ENCODE measurements at places on chromosomes 4 and X.

DNA sequence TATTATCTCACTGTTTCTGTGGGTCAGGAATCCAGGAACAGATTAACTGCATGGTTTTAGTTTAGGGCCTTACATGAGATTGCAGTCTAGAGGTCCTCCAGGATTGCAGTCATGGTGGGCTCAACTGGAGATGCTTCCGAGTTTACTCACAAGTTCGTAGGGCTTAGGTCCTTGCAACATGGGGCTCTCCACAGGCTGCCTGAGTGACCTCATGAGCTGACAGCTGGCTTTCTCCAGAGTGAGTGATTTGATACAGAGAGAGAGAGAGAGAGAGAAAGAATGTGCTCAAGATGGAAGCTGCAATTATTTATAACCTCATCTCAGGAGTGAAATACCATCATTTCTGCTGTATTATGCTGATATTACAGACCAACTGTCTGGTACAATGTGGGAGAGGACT, 168.9 kb downstream of the GPAT3 start:
- DNase-seq, result no peak

DNA sequence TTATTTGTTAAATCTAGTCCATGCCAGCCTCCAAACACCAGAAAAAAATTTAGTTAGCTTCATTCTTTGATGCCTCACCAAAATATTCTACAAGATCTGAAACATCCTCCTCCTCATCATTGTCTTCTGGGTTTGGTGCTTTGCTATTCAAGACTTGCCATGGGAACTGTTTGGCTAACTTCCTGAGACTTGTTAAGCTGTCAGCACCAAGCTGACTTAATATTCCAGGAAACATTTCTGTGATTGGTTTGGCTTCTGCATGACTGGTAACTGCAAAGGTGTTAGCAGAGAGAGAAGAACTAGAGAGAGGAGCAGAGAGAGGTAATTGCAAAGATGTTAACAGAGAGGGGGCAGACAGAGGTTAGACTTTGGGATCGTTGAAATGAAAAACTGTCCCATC, 101.3 kb downstream of the PALLD start:
- DNase-seq, result no peak

DNA sequence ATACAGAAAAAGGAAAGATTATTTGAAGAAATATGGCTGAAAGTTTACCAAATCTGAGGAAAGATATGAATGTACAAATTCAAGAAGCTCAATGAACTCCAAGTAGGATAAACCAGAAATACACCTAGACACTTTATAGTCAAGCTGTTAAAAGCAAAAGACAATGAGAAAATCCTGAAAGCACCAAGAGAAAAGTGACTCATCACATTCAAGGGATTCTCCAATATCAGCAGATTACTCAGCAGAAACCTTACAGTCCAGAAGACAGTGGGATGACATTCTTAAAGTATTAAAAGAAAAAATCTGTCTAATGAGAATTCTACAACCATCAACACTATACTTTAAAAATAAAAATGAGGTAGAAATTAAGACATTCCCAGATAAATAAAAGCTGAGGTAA, 223.8 kb upstream of the ZCCHC13 start:
- no peak for DNase-seq

DNA sequence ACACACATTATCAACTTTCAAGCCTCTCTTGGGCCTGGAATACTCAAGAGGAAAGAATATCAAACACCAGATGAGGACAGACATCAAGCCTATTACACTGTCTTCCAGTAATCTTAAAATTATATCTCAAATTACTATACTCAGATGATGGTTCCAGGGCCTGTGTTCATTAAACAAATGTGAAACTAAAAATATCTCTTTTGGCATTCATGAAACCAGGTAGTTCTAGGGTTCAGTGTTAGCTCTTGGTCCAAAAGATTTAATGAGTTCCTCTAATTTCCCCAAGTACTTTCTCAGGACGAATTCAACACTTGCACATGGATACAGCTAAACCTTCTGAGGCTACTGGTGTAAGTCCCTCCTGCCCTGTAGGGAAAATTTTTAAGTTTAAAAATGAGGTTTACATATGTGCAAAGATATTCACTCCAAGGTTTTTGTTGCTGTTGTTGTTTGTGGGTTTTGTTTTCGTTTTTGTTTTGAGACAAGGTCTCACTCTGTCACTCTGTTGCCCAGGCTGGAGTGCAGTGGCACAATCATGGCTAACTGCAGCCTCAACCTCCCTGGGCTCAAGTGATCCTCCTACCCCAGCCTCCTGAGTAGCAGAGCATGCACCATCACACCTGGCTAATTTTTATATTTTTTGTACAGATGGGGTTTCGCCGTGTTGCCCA, 79.4 kb downstream of the USP46 start:
- no peak for DNase-seq

DNA sequence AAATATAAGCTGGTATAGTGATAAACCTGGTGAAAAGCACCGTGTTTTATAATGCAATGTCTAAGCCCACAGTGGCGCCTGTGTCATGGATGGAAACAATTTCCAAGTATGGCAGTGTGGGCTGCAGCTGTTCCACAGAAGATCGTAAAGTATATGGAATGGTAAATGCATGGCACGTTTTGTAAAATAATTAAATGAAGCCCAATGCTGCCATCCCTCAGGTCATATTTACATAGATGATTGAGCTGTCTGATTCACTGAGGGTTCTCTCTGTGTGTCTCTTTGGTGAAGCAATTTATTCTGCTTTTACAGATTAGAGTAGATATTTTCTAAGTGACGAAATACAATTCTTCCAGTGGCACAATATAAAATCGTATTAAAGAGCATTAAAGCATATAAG, 164.8 kb downstream of the ASMT start:
- DNase-seq, result no peak

GRCh38 chr4:177728361-177729152, 286.3 kb upstream of the AGA start:
- DNase-seq, result no peak

DNA sequence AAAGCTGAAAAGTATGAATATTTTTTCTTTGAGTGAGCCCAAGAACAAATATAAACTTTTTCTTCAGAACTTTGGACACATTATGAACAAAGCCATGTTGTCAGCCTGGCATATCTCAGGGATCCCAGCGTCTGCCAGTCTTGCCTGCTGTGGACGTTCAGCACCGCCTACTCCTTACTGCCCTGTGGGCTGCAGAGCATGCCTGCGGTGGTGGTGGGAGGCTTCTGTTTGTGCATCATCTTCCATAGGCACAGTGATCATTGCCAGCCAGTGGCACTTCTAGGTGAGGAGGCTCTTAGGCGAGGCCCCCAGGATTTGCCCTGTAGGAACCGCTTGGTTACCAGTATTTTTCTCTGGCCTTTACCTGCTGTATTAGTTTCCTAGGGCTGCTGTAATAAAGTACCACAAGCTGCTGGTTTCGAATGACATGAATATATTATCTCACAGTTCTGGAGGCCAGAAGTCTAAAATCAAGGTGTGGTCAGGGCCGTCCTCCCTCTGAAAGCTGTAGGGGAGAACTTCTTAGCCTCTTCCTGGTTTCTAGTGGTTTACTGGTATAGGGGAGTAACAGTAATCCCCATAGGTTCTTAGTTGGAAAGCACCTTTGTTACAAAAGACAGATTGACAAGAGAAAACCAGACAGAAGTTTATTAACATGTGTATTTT, 15.4 kb downstream of the ANXA3 start:
- no peak for DNase-seq

GRCh38 chr4:27327421-27328181, 467.0 kb downstream of the STIM2 start:
- DNase-seq, result no peak

DNA sequence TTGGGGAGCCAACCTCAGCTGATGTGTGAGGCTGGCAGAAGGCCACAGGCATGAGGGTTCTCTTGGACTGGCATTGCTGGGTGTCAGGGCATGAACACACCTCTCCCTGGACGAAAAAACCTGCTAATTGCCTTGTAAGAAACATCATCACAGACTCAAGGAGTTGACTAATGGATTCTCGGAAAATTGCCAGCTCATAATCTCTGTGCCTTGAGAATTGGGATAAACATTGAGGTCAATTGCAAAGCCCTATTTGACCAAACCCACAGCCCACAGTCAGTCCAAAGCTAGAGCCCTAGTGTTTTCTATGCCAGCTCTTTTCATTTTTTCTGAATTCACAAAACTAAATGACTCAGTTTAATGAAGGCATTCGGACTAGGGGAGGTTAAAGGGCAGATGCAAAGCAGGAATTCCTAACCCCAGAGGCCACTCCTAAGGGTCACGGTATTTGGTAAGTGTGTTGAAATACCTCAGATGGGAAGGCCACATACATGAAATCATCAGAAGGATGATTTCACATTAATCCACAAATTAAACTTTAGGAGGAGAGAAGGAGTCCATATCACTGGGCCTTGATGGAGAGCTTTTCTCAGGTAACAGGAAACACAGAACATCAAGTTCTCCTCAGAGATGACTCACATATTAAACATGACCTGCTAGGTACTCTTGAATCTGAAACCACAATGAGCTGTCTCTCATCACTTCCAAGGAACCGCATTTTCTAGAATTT, 39.0 kb upstream of the RASL11B start:
- DNase-seq, result no peak

DNA sequence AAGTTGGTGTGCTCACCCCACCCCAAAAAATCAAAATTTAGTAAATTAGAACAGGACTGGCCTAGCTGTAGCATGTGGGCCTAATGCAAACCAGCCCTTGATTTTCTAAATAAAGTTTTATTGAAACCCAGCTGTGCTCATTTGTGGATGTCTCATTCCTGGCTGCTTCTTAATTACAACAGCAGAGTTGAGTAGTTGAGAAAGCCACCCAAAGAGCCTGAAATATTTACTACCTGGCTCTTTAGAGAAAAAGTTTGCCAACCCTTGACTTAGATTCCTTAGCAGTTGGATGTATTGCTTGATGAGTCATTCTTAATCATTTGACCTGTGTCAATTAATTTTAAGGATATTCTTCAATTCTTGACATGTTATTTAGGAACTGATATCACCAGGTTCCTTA, 168.3 kb upstream of the PUDP start:
- DNase-seq, result no peak

Measured in T-helper 2 cell (primary cell).